ENCODE measurements at places on chromosomes 5 and 9.

- DNase-seq, result no peak
Observed at GRCh38 chr5:148855249-148856008, 29.0 kb downstream of the ADRB2 start.

DNA sequence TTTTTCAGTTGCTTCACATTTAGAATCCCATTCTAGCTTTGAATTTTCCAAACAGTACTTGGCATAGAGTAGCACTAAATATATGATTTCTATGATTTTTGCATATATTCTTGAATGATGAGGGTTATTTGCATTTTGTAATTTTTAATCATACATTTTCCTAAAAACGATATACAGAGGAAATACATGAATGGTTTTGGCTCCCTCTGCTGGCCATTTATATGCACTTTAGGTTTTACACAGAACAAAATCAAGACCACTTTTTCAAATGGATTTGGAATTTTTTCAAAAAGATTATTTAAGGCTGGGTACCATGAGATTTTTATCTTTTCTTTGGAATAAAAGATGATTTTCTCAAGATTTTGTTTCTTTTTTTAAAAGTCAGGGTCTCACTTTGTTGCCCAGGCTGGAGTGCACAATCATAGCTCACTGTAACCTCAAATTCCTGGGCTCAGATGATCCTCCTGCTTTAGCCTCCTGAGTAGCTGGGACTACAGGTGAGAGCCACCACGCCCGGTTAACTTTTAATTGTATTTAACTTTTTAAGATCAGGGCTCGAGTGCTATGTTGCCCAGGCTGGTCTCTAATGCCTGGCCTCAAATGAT is 16.7 kb upstream of the COMMD10 start:
- DNase-seq, result peak; percentile 47

DNA sequence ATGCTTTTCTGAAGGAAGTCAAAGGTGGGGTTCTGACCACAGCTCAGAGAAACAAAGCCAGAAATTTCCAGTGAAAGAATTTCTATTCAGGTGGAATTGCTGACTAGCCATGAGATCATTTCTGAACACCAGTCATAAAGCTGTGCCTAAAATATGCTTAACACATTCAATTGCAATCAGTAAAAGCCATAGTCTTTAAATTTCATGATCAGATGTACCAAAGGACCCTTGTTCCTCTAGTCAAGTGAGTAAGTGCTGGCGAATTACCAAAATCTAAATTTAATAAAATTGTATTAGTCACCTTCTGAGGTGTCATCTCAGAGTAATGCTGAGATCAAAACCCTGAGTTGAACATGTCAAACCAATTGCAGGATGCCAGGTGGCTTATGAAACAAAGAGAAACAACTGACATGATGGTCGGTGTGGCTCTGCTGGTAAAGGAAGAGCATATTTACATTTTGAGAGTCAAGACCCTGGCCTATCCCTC is 334.2 kb upstream of the CCNH start:
- no peak for DNase-seq

- no peak for DNase-seq
Observed at GRCh38 chr5:159210210-159210661, 883 bp upstream of the RNF145 start.

DNA sequence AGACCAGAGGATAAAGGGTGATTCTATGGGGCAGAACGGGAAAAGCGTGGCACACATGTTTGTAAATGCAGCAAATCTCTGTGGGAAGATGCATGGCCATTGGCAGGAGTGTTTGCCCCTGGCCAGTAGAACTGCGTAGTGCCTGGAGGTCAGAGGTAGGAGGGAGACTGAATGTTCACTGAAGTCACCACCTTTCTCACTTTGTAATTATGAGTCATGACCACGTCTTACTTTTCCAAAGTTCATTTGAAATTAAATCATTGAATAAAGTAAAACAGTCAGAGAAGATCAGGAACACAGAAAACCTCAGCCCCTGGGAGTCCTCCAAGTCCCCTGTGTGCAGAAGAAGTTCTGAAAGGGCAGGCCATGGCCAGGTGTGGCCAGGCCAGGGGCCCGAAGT is 4.6 kb downstream of the PTGES start:
- DNase-seq, result no peak

GRCh38 chr5:73391441-73391881 is 57.1 kb downstream of the FOXD1 start:
- no peak for DNase-seq

DNA sequence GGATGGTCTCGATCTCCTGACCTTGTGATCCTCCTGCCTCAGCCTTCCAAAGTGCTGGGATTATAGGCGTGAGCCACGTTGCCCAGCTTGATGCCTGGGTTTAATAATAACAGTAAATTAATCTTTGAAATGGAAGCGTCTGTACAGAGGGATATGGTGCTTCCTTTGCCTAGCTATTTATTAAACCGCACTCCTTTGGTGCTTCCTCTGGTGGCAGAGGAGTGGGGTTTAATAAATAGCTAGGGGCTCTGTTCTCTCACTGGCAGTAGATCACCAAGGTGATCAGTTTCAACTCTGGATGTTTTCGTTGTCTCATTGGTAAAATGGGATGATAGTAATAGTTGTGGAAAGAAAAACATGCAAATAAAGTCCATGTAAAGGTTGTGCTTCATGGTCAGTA is 1122.5 kb upstream of the WWC1 start:
- DNase-seq, result no peak

- DNase-seq, result no peak
Observed at GRCh38 chr9:68455451-68455850, 85.2 kb downstream of the TMEM252 start.

GRCh38 chr5:39076757-39077728 is 2.8 kb upstream of the RICTOR start:
- peak; percentile 35 for DNase-seq

DNA sequence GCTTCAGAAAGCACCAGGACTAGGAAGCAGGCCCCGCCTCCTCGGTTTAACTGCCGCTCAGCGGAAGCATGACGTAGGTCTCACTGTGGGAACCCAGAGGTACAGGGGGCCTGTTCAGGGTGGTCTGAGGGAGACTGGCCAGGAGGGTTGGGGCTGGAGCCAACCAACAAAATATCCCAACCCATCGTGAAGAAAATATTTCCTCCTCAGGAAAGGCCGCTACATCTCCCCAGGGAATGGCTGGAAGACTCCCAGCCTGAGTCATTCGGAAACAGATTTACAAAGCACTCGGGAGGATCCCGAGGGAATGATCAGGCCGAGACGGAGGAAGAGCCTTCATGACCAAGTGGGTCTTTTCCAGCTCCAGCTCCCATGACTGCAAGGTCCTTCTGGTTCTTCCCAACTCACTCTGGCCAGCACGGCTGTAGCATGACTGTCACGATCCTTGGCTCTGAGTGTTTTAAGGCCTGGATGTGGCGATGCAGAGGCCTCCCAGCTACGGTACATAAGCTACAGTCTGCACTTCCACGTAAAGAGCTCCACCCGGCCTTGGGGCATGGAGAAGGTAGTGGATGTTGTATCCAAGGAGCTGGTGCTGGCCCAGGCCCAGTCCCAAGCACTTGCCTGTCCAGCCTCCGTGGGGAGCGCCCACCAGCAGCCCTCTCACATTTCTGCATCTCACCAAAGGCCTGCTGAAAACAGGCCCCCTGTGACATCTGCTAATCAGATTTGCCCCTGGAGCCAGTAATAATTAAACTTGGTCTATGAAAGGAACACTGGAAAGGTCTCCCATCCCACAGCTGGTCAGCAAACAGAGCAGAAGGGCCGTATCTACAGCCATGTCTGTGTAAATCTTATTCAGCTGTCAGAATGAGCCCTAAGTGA is 100.6 kb downstream of the LHFPL2 start:
- no peak for DNase-seq

- peak; percentile 47 for DNase-seq
Observed at GRCh38 chr9:120965344-120966012, 38.9 kb upstream of the TRAF1 start.

DNA sequence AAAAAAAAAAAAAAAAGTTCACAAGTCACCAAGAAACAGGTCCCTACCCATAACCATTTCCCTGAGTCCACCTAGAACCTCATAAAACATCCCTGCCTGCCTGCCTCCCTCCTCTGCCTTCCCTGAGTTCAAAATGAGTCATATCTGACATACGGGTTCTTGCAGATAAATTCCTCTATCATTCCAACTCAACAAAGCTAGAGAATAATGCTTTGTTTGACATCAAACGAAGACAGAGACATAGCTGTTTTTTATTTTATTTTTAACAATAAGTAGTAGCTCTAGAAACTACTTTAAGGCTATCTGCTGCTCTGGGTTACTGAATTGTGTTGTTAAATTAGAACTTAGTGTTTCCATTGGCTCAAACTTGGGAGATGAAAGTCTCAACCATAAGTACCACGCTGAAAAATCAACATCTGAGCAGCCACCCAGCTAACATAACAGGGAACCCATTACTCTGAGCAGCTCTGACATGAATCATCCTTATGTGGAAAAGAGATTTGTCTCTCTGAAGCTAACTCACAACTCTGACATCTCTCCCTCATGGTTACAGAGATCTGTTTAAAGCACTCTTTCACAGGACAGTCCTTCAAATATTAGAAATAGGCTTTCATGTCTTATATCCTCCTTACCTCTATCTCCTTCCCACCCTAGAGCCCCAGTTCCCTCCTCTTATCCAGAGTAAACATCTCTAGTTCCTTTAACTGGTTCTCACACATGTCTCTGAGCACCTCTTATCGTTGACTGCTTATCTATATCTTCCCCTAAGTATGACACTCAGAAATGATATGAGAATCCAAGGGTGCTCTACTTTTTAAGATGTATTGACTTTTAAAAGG is 12.1 kb downstream of the TMEM245 start:
- no peak for DNase-seq

- no peak for DNase-seq
Observed at GRCh38 chr9:133403766-133404453, 13.9 kb downstream of the REXO4 start.
